HCT116 (cell line): ENCODE measurements at places on chromosomes 5 and 9. TPM values are rescaled to one million over a fixed set of nuclear protein-coding genes. Genes with fewer than 3 reads are reported as not detected.

ZBED3 gene
- total RNA-seq, result 12.7 TPM

DNA sequence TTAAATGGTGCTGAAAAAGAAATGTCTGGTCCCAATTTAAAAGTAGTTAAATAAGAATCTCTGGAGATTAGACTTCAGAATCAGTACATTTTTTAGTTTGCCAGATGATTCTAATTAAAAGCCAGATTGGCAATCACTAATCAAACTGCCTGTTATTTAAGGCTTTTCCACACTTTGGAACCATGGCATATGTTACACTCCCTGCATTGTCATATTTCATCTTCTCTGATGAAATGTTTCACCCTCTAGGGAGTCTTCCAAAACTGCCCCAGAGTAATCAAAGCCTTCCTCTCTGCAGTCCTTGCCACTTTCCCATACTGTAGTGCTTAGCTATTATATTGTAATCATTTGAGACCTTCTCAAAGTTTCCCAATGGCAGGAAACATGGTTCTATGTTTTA lies 17.5 kb upstream of the OR13C9 start:
- H3K4me3 ChIP-seq, result no peak overlapping the region
- no peaks in the 10 kb centered on the region for H3K27me3 ChIP-seq
- H3K27ac ChIP-seq, result no peak overlapping the region
- H3K4me1 ChIP-seq, result no peaks in the 10 kb centered on the region
- H3K36me3 ChIP-seq, result no peaks in the 10 kb centered on the region

GZMA gene
- total RNA-seq, result not detected

- H3K4me3 ChIP-seq, result no peak overlapping the region
- no peak for DNase-seq
- peaks cover 19% of the 10 kb centered on the region; the same call in 1 of the 2 replicates for H3K27me3 ChIP-seq
- no peaks in the 10 kb centered on the region for H3K4me1 ChIP-seq
These were observed 21.7 kb upstream of the OLFM1 start for GRCh38 chr9:135065804-135066203.
